ENCODE measurements at places on chromosomes 1 and 21.

- DNase-seq: no peak
These were observed 72.2 kb downstream of the AGPAT3 start for GRCh38 chr21:43937051-43937832.

- no peak for DNase-seq
These were observed 5.1 kb upstream of the INAVA start for GRCh38 chr1:200889571-200889970.

DNA sequence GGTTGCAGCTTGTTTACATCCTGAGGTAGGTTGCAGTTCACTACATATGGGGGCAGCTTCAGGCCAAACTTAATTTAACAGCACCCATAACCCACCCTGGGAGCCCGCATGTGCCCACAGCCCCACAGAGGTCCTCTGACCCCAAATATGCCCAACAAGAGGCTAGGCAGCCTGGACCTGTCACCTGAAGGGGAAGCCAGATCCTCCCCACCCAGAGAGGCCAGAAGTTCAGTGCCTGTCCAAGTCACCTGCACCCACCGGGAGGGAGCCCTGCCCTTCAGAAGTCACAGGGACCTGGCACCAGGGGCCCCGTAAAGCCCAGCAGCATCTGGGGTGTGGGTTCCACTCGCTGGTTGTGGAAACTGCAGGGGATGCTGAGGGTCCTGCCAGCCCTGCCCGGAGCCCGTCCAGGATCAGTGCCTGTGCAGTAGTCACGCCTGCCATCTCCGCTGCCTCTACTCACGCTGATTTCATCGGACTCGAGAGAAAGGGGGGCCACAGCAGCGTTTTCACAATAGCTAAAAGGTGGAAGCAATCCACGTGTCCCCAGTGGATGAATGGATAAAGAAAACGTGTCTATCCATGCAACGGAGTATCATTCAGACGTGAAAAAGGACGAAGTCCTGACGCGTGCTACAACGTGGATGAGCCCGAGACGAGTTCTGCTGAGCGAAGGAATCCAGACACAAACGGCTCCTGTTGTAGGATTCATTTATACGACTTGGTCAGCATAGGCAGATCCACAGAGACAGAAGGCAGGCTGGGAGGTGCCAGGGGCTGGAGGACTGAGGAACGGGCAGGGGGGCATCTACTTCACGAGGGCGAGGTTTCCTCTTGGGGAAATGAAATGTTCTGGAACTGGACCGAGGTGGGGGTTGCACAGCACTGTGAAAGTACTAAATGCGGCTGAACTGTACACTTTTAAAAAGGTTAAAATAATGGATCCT lies 33.9 kb upstream of the COL6A2 start:
- no peak for DNase-seq

DNA sequence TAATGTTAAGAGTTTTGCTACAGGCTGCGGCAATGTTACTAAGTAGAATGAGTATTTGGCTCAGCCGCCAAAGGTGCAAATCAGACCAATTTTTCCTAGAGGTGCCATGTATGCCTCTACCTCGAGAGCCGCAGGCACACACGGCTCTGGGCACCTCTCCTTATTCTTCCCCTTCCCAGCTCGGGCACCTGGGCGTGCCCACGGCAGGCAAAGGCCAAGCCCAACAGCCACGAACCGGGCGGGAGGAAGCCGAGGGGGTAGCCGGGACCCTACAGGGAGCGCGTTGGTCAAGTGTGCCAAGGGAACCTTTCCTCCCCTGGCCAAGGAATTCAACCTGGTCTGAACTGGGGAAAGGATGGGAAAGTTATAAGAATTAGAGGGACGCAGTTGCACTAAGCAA lies 31.0 kb downstream of the LRRC3 start:
- no peak for DNase-seq

- no peak for DNase-seq
These were observed 14.7 kb upstream of the NPHP4 start for GRCh38 chr1:6006882-6007281.

- DNase-seq: no peak
These were observed 68.4 kb downstream of the TLR5 start for GRCh38 chr1:223074445-223075300.

- DNase-seq: peak; percentile 7
These were observed 18.7 kb upstream of the OR6N2 start for GRCh38 chr1:158799689-158800088.

DNA sequence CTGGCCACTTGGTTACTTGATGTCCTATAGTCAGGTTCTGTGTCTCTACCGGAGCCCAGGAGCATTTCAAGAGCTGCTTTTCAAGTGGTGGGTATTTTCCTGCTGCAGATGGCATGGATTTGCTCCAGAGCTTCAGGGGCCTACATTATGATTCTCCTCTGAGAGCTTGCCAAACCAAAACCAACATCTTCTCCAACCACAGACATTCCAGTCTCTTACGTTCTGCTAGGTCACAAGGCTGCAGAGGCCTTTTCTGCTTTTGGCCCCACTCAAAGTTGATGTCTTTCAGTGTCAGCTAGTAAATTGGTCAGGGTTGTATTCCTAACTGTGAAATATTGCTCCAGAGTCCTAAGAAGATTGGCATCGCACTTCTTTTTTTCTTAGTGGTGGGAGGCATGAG lies 14.7 kb upstream of the AQP10 start:
- DNase-seq: no peak

DNA sequence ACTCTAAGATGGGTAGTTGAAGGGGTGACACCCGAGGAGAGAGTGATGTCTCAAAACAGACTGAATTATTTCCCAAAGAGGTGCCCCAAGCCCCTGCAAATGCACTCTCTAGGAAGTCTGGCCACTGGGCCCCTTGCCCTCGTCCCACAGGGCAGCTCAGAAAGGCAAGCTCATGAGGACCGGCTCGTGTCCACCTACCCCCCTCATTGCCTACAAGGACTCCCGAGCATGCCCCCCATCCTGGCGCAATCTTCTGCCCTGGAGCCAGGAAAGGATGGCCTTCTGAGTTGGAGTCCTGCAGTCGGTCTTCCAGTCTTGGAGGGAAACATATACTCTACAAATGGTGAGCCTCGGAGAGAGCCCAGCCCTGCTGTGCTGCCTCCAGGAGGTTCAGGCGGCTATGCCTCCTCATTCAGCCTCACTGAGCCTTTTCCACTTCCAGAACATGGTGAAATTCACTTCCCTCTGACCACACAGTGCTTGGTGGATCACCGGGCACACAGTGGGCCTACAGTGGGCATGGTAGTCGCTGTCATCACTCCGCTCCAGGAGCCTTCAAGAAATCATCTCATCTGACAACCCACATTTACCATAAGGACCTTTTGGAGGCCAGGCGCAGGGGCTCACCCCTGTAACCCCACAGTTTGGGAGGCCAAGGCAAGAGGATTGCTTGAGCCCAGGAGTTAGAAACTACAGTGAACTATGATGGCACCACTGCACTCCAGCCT lies 5.8 kb upstream of the WNT3A start:
- no peak for DNase-seq

DNA sequence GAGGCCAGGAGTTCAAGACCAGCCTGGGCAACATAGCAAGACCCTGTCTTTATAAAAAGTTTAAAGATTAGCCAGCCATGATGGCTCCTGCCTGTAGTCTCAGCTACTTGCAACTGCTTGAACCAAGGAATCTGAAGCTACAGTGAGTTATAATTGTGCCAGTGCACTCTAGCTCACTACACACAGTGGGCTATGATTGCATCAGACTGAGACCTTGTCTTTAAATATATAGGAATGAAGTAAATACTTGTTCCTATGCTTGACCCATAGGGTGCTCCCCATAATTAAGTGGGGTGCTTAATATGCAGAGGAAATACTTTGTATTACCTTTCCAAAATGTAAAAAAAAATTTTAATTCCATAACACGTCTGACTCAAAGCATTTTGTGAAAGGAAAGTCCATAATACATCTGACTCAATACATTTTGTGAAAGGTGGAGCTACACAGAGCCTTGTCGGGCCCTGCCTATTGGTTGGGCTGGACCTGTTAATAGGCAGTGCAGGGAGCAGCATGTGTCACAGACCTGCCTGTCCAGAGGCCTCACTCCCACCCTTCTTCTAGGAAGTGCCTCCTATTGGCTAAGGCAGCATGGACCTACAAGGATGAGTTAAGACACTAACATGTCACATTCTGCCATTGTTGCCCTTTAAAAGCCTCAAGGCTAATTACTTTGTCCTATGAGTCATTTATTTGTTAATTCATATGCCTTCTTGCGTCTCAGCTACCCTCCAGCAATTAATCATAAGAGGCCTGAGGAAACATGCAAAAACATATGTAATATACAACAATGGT lies 33.6 kb downstream of the CD58 start:
- DNase-seq: no peak

DNA sequence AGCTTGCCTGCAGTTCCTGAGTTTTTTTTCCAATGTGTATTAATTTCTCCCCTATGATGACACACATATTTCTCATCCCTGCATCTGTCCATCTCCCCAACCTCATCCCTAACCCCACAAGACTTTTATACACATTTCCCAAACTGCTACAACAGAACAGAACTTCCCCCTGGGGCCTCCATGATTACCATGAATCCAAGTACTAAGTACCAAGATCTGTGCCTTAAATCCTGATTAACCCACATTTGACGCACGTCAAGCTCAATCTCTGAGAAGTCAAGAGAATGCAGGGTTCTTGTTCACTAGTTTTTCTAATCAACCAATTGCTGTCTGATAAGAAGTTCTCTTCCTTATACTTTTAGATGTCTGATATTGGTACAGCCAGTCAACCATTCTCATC lies 9.7 kb downstream of the HMGN1 start:
- no peak for DNase-seq

GRCh38 chr1:236853921-236854604 lies 59.0 kb downstream of the MTR start:
- DNase-seq: no peak

DNA sequence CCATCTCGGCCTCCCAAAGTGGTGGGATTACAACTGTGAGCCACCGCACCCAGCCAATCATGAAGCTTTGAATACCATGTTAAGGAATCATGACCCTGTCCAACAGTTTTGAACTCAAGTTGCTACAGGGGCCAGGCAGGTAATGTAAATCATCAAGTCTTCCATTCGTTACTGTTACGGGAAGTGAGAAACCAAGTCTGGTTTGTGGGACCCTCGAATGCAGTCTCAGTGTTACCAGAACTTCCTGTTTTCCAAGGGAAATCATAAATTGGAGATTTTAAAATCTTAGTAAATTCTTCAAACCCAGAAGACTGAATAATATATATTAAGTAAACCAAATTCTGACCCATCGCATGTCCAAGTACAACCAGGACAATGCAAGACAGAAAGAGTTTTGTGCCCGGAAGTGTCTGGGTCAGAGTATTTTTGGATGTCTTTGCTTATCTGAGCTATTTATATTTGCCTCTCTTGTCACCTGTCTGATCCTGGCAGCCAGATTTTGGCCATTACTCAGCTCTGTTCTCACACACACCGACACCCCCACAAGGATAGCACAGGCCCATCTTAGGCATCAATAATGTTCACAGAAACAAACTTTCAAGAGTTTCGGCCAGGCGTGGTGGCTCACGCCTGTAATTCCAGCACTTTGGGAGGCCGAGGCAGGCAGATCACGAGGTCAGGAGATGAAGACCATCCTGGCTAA lies 8.8 kb downstream of the ATP5IF1 start:
- no peak for DNase-seq

GRCh38 chr1:48532976-48533375 lies 61.0 kb upstream of the SPATA6 start:
- DNase-seq: no peak

GRCh38 chr1:54318246-54318814 lies 87.9 kb downstream of the SSBP3 start:
- no peak for DNase-seq

DNA sequence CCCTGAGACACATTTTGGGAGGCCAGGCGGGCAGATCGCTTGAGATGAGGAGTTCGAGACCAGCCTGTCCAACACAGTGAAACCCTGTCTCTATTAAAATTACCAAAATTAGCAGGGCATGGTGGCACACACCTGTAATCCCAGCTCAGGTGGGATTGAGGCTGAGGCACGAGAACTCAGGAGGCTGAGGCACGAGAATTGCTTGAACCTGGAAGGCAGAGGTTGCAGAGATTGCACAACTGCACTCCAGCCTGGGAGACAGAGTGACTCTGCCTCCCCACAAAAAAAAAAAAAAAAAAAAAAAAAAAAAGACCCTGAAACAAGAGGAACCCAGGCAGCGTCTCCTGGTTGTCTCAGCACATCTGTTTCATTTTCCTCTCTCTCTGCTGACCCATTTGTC lies 24.2 kb downstream of the PGM1 start:
- no peak for DNase-seq

- DNase-seq: peak; percentile 69
These were observed at the start of gene EFNA3 for GRCh38 chr1:155078469-155079209. EFNA3 (plus strand) TSS chr1:155078837; CDS start chr1:155078942, 105 bp downstream.

DNA sequence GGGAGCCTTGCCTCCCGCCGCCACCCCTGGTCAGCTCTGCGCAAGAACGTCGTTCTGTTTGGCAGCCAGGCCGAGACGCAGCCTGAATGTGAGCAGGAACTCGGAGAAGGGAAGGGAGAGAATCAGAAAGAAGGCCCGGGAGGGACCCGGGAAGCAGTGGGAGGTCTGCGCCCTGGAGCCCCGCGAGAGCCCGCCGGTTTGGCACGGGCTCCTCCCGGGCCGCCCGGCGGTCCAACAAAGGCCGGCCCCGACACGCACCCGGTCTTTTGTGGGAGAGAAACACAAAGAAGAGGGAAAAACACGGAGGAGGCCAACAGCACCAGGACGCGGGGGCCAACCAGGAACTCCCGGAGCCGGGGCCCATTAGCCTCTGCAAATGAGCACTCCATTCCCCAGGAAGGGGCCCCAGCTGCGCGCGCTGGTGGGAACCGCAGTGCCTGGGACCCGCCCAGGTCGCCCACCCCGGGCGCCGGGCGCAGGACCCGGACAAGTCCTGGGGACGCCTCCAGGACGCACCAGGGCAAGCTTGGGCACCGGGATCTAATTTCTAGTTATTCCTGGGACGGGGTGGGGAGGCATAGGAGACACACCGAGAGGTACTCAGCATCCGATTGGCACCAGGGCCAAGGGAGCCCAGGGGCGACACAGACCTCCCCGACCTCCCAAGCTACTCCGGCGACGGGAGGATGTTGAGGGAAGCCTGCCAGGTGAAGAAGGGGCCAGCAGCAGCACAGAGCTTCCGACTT lies 2.7 kb upstream of the OLIG2 start:
- no peak for DNase-seq

- DNase-seq: no peak
These were observed 42.5 kb downstream of the UTP25 start for GRCh38 chr1:209870151-209870831.

DNA sequence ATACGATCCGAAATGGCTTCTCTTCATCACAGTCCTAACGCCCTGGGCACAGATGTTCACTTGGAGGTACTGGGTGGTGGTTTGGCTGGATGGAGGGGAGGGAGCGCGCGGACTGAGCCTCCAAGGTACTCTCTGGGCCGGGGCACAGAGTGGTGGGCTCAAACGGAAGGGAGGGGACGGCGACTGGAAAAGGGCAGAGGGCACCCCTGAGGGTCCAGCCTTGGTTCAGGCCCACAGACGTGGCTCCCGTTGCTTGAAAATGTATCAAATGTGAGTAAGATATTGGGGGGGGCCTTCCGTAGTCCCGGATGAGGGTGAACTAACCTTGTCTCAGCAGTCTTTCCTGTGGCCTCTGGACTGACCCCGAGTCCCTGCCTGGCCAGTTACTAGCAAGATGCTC lies 463 bp downstream of the IL12RB2 start:
- no peak for DNase-seq

Data from stimulated activated CD4-positive, alpha-beta T cell treated with anti-CD3 and anti-CD28 coated beads, Interleukin-4, amount 100 ng/mL, for 4 hours (primary cell).